ENCODE measurements at places on chromosomes 1 and 21. TPM values are rescaled to one million over a fixed set of nuclear protein-coding genes. Genes with fewer than 3 reads are reported as not detected.

BEND5 gene
- 0.29 TPM for total RNA-seq

MRAP gene
- total RNA-seq, result not detected

FCRL1 gene
- total RNA-seq, result not detected

MYOG gene
- not detected for total RNA-seq

FAM177B gene
- not detected for total RNA-seq

DNA sequence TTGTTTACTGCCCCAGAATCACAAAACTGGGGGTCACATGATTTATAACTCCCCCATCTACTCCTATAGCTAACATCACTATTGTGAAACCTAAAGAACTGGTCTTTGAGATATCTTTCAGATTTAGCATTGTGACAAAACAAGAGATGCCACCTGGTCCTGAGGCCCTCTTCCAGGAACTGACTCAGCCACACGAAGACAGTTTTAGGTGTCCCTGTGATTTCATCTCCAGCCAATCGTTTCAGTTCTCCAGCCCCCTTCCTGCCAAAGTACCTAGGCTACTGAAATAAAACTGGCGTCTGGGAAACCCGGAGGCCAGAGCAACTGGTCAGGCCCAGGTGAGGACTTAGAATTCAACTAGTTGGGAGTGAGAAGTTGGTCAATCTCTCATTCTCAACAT, 36.6 kb downstream of the TBX19 start:
- no peak for DNase-seq

DNA sequence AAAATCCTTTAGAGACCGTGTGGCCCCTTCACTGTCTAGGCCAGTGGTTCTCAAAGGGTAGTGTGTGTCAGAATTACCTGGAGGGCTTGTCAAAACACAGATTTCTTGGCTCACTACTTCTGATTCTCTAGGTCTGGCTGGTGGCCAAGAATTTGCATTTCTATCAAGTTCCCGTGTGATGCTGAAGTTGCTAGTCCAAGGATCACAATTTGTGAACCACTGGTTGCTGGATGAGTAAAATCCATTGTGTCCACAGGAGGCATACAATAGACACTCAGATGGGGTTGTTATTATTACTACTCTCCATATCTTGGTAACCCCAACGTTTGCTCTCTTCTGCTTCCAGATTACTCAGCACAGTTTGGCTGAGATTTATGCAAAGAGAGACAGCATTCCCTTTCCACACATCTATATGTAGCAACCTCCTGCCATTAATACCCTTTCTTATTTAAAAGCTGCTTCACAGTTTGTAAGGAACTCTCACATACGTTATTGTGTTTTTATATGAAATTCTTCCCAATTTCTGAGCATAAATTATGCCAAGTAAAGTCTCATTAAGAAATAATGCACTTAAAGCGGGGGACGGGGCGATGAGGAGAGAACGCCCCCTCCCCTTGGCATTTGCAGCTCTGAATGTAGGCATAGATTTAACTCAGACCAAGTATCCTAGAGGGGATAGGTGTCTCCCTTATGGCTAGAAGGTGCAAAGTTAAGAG, 720 bp upstream of the TMCC2 start:
- no peak for DNase-seq

DNA sequence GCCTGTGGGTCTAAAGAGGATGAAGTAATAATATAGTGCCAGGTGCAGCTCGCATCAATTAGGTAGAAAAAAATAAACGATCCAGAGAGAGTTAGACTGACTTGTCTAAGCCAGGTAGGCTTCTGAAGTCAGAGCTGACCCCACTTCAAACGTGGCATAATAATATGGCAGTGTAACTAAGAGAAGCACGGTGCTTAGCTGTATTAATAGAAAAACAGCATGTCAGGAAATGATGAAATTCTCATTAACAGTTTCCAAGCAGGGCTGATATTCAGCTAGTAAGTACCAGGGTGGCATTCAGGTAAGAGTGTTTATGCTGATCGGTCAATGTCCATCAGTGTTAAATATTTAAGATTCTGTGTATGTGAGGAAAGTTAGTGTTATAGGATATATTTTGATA, 145.8 kb upstream of the SAMSN1 start:
- no peak for DNase-seq

DNA sequence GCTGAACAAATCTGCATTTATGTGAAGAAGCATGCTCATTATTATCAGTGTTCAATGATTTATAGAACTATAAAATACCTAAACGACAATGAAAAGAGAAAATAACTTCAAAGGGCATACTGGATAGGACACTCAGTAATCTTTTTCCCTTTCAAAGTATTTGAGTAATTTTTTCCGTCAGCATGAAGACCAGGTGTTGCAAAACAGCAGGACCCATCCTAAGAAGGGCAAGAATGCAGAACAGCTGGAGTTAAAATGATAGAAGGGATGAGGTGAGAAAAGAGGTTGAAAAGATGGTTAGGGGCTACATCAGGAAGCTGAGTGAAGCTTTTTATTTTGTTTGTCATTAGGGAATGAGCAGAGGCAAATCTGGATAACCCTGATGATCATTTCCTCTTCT, 7.1 kb upstream of the RGS18 start:
- no peak for DNase-seq

- DNase-seq, result no peak
These were observed 54.8 kb upstream of the KRTAP19-8 start for GRCh38 chr21:31092832-31093625.

GRCh38 chr1:19811206-19811851, 3.8 kb downstream of the RNF186 start:
- no peak for DNase-seq
